ENCODE measurements at places on chromosomes 13 and 19.

- no peak for DNase-seq
These were observed 929.0 kb downstream of the SLITRK6 start for GRCh38 chr13:84870190-84870589.

- DNase-seq, result no peak
These were observed 140.6 kb downstream of the SIPA1L3 start for GRCh38 chr19:38047641-38048040.

GRCh38 chr13:33353210-33353609 lies 67.7 kb upstream of the STARD13 start:
- no peak for DNase-seq

DNA sequence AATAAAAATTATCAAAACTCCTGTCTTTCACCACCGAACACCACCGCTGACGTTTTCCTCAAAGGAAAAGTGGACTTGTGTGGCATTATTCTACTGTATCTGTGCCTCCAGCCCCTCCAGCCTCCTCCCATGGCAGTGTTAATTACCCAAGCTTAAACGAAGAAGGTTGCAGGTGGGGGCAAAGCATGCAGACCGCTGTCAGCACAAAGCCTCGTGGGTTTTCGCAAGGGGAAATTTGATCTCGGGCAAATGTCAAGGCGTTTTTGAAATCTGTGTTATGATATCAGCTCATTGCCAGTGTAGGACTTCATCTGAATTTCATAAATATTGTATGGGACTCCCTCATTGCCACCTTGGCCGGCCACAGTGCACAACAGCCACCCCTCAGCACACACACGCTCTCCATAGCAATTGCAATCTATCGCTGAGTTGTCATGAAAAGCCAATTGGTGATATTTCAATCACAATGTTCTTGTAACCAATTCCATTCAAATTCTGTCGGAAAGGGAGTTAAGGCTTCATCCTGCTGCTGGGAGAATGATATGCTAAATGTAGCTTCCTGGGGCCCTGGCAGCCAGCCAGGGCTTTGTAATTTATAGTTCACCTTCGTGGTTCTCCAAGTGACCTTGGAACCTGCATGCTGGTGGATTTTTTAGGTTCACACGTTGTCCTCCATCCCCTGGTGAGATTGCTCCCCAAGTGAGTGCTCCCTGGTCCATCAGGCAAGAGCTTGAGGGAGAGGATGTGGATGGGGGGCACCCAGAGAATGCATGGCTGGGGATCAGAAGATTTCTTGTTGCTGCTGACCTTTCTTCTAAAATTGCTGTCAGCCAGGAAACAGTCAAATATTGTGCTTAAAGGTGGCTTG lies 16.6 kb downstream of the CHST8 start:
- DNase-seq, result no peak

DNA sequence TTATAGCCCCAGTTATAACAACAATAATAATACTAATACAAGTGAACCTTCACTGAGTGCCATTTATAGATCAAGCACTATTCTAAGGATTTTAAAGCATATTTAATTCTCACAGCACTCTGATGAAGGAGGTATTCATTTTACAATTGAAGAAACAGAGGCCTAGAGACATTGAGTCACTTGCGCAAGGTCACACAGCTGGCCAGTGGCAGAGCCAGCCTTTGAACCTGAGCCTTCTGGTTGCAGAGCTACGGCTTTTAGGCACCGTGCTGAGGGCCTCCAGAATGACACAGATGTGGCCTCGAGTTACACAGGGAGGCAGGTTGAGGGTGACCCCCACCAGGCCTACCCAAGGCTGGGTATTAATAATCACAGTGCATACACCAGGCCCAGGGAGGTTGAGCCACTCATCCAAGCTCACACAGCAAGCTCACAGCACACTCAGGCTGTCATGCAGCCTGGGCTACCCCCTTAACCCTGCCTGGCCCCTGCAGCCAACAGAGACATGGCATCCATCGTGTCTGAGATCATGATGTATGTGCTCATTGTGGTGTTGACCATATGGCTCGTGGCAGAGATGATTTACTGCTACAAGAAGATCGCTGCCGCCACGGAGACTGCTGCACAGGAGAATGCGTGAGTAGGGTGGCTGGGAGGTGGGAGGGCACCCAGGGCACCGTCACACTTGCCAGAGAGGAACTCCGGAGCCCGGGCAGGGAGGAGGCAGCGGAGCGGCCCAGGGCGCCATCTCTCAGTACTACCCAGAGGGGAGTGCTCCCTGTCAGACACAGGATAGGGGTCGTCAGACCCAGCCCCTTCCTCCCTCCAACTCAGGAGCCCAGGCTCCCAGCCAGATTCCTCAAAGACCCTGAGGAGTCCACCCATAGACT lies 2.7 kb upstream of the HPN start:
- no peak for DNase-seq

DNA sequence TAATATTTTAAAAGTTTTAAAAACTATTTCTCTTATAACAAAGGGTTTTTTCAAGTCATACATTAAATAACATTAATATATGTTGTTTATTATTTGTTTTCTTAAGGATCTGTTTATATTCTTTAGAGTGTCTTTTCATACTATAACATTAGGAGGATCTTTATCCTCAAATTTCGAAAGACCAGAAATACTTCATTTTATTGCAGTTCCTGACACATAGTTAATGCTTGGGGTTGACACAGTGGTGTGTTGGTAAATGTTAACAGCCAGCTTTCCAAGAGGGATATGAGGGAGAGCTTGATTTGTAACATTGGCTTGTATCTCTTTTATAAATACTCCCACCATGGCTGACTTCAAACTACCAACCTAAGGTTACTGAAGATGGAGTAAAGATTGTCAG lies 126.6 kb upstream of the KLF5 start:
- no peak for DNase-seq

- DNase-seq, result no peak
These were observed 349 bp upstream of the KISS1R start for GRCh38 chr19:916645-917322.

DNA sequence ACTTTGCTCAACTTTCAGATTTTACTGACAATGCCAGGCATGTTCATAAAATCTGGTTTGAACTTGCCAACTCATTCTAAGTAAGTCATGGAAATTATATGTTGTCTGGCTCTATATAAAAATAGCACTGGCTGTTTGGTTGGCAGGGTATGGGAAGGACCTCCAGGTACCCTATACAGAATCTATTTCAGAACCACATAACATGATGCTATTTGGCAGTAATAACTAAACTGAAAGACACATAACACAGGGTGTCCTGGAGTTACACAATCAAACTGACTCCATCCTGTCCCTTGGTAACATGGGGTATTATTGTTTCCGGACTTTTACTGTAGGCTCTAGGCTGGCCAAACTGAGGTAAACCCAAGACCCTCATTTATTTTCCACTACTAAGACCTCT lies 248.8 kb downstream of the RGCC start:
- no peak for DNase-seq

GRCh38 chr19:2608602-2608922 lies 93.9 kb downstream of the GNG7 start:
- DNase-seq, result no peak

DNA sequence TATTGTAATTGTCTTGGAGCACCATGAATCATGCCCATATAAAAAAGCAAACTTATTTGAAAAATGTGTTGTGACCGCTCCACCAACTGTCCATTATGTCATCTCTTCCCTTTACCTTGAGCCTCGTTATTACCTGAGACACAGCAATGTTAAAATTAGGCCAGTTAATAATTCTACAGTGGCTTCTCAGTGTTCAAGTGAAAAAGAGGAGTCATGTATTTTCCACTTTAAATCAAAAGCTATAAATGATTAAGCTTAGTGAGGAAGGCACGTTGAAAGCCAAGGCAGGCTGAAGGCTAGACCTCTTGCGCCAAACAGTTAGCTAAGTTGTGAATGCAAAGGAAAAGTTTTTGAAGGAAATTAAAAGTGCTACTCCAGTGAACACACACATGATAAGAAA lies 210.5 kb downstream of the GPC6 start:
- DNase-seq, result no peak

GRCh38 chr13:39415008-39415802 lies 187.8 kb downstream of the LHFPL6 start:
- no peak for DNase-seq

DNA sequence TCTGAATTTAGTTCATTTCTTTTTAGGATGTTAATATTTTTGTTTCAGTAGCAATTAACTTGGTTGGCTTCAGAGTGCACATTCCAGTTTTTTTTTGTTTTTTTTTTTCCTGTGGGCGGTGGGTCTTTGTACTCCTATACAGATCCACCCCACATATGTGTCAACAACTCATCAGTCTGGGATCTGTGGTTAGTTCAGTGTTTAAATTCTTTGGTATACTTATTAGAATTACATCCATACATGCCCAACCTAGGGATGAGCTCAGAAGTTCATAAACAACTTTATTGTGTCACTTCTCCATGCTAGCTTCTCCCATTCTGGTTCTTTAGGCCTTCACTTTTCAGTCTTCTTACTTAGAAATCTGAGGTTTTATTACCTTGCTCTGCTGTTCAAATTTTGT lies 50.9 kb downstream of the PCCA start:
- no peak for DNase-seq

DNA sequence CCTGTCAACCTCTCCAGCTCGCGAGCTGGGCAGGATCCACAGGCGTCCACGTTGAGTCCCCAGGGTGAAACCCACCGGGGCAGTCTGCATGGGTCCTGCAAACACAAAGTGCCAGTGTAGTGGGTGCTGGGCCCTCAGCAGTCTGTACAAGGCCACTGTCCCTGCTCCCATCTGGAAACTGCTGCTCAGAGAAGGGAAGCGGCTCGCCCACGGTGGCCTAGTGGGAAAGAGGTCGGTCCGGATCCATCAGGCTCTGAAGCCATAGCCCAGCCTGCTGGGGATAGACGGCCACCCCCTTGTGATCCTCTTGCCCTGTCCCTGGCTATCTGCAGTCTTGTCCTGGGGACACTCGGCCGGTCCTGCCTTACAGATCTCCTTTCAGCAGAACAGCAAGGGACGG lies 2.6 kb upstream of the DIRAS1 start:
- DNase-seq, result no peak

GRCh38 chr19:5262721-5263120 lies 77.9 kb downstream of the PTPRS start:
- DNase-seq, result no peak

DNA sequence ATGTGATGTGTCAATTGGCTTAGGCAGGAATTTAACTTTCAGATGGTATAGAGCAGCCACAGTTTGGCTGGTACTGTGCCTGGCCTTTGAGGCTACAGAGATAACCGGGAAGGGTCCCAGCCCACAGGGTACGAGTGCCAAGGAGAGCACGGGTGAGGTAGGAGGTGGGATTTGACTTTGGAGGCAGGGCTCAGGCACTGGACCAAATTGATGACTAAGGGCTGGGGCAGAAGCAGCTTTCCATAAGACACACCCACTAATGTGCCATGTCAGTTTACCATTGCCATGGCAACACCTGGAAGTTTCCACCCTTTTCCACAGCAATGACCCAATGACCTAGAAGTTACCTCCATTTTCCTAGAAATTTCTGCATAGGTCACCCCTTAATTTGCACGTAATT lies 466.2 kb downstream of the TSHZ3 start:
- DNase-seq, result no peak

- no peak for DNase-seq
These were observed 51.3 kb downstream of the WDR87 start for GRCh38 chr19:37855098-37855497.

DNA sequence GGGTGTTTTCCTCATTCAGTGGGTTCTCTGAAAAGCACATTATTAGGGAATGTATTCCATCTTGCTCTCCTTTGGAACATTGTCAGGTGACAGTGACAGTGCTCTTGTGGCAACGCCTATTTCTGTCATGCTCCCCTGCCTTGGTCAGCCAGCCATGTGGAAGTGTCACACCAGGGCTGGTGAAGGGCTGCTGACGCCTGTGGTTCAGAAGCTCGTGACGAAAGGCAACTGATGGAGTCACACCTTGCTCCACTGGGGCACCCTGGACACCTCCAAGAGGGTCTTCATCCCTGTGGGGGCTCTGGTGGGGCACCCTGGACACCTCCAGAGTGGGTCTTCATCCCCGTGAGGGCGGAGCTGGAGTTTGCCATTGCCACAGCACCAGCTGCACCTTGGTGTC lies 68.9 kb upstream of the GPR183 start:
- DNase-seq, result no peak

- DNase-seq, result no peak
These were observed 2.5 kb downstream of the RAX2 start for GRCh38 chr19:3769494-3769893.

DNA sequence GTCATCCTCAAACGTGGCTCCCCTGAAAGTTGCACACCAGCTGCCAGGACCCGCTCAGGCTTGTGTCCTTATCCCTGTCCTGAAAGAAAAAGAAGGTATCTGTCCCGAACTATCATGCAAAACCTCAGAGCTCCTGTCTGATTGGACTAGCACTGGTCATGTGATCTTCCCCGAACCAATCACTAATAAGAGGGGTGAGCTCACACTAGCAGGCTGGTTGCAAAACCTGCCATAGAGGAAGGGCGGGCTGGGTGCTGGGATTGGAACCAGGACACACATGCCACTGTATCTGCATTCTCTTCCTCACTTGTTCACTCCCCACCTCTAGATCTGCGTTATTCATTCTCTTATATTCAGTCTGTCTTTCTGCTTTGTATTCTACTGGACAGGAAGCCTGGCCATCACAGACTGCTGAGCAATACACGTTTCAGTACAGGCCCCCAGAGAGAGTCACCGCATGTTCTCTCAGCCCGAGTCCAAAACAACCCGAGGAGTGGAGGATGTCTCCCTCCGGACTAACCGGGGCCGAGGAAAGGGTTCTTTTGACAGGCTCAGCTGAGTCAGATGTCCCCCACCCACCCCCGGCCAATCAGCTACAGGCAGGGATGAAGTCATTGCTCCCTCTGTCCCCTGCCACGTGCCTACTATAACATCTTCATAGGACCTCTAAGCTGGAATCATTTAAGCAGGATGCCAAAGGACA lies 97.7 kb downstream of the SIPA1L3 start:
- DNase-seq, result no peak

GRCh38 chr19:351976-352625 lies 7.5 kb upstream of the MIER2 start:
- DNase-seq, result no peak

DNA sequence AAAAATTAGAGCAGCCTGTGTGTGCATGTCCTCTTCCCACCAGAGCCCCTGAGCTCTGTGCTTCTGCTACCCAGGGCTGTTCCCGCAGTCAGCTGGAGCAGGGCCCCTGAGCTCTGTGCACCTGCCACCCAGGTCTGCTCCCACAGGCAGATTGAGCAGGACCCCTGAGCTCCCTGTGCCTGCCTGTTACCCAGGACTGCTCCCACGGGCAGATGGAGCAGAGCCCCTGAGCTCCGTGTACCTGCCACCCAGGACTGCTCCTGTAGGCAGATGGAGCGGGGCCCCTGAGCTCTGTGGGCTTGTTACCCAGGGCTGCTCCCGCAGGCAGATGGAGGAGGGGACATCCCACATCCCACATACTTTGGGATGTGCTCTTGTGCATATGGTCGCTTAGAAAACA lies 186.8 kb upstream of the SOX1 start:
- no peak for DNase-seq

- no peak for DNase-seq
These were observed 1261.9 kb downstream of the PCDH17 start for GRCh38 chr13:58893396-58893795.

- no peak for DNase-seq
These were observed 6.2 kb downstream of the ZC3H4 start for GRCh38 chr19:47107202-47107952.

- DNase-seq, result no peak
These were observed 9.8 kb downstream of the FUT6 start for GRCh38 chr19:5829567-5830310.
